ENCODE measurements at places on chromosomes 6 and 20.

- no peak for DNase-seq
Measured at GRCh38 chr20:13545790-13546189, 92.9 kb downstream of the TASP1 start.

- DNase-seq = no peak
Measured at GRCh38 chr6:1612974-1613306, 3.2 kb downstream of the FOXC1 start.

DNA sequence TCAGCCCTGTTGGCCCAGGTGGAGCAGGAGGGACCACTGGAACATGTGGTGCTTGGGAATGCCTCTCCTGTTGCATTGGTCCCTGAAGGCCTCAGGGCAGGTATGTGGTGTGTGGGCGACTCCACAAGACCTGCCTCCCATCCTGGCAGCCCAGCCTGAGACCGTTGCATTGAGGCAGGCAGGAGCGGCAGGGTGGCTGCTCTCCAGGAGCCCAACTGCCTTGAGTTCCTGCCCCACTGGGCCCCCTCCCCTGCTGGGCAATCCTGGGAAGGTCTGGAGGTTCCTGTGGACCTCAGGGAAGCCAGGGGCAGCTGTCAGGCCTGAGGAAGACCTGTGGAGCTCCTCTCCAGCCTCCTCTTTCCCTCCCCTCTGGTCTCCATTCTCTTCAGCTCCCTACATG is 19.8 kb downstream of the MAVS start:
- no peak for DNase-seq

- DNase-seq = no peak
Measured at GRCh38 chr6:62265906-62266525, 20.0 kb downstream of the KHDRBS2 start.

GRCh38 chr6:166786704-166787293 is 159.7 kb upstream of the RPS6KA2 start:
- peak; percentile 18 for DNase-seq

DNA sequence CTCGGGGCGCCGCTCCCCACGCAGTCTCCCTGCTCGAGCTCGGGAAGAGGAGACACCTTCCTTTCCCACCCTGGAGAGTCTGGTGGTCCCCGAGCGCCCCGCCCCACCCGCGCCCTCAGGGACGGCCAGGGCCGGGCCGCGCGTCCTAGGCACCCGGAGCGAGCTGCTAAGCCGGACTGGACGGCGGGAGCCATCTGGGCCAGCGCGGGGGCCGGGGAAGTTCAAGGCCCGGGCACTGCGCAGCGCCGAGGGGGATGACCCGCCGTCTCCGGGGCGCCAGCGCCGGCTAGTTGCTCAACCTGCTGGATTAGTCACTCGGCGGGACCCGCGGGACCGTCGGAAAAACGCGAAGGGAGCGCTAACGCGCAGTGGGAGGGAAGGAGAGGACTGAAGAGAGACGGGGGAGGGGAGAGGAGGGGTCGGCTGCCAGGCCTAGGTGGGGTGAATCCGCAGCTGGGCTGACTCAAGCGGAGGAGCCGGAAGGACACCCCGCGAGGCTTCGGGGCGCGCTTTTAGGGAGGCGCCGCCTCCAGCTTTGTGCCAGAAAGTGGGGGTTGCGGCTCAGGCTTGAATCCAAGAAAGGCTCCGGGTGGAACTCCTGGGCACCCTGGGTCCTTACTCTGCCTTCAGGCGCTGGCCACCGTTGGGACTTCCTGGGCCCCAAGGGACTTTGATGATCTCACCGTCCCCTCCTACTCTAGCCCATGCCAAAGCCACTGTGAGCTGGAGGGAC is 75.7 kb upstream of the FOXP4 start:
- DNase-seq = no peak

- no peak for DNase-seq
Measured at GRCh38 chr20:41029150-41029901, 704 bp downstream of the TOP1 start.

DNA sequence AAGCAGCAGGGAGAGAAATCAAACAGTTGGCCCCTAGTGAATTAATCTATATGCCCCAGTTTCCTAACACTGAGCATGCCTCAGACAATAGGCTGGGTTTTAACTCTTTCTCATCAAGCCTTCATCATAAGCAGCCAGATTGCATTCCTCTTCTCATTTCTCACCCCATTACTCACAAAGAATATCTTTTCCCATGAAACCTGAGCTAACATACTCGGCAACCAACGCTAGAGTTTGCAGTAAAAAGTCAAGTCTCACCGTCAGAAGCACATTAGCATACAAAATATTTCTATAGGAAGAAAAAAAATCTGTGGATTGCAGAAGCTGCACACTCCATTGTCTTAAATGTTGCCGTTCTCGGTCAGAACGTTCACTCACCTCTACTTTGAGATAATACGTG is 429.9 kb upstream of the ARID1B start:
- DNase-seq = no peak

DNA sequence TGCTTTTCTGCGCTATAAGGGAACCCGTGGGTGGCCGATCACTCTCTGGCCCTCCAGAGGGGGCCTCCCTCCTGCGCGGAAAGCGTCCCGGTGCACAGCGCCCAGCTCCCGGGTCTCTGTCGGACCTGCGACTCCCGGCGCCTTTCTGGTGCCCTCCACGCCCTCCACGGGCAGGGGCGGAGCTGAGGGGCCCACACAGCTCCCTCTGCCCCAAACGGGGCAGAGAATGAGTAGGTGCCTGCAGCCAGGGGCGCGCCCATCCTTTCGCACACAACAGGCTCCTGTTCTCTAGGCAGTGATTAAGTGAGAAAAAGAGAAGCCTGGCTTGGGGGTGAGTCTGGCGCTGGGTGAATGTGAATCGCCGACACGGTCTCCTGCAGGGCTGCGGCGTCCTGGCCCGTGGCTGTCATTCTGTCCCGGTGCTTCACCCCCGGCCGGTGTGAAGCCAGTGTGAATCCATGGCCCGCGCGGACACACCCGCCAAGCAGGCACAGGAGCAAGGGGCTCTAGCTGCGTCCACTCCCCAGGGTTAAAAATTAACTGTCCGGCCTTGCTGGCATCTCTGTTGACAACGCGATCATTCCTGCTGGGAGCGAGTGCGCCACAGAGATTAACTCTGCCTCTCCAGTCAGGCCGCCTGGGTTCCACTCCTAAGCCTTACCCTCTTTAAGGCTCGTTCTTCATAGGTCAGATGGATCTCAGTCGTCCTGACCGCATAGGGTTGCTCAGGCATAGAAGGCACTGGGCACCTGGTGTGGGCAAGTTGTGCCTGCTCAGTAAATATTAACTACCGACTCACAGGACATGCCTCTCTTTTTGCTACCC is 88.8 kb downstream of the PCSK2 start:
- no peak for DNase-seq

GRCh38 chr20:48066851-48067250 is 281.6 kb upstream of the SULF2 start:
- no peak for DNase-seq

GRCh38 chr6:14852375-14852774 is 393.5 kb upstream of the JARID2 start:
- no peak for DNase-seq

GRCh38 chr6:12318749-12319148 is 28.6 kb downstream of the EDN1 start:
- DNase-seq = no peak

DNA sequence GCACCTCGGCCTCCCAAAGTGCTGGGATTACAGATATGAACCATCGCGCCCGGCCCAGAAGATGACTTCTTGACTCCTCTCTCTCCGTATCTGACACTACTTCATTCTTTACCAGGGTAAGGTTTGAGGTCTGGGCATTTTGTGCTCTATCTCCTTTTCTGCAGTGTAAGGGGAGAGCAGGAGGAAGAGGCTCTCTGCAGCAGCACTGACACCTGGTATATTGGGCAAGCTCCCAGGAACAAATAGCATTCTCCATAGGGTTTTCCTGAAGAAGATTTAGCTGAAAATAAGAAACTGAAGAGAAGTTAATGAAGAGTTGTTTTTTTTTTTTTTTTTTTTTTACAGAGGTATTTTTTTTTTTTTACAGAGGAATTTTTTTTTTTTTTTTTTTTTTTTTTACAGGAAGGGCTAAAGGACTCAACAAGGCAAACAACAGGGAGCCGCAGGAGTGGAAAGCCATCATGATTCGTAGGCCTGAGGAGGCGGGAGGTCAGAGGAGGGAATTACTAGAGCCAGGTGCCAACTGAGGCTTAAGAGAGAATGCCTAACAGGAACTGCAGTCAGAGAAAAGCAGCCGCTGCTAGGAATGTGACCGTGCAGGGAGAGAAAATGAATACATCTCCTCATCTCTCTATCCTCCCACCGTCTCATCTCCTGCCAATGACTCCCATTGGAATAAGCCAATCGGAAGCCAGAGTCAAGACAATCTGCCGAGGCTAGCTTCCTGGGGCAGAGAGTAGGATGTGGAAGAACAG is 34.7 kb upstream of the ADGRF4 start:
- DNase-seq = no peak

DNA sequence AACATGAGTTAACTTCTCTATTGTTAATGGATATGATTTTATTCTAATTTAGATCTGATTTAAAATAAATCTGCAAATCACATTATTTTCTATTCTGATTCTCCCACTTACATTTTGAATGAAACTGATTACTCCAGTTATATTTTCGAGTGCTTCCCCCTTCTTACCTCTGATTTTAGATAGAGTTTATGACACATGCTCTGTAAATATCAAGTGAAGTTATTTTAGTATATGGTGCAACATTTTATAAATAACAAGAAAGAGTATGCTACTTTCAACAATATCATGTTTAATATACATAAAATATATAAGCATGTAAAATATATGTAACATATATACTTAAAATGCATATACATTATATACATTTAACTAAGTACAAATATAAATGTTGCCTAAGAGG is 38.9 kb downstream of the PLCB1 start:
- no peak for DNase-seq
